ENCODE measurements at places on chromosomes 2 and 18. TPM values are rescaled to one million over a fixed set of nuclear protein-coding genes. Genes with fewer than 3 reads are reported as not detected.

GCG gene
- total RNA-seq: not detected

GRCh38 chr2:20612925-20613916 is 37.7 kb downstream of the HS1BP3 start:
- no peak overlapping the region for H3K4me3 ChIP-seq
- peaks cover 24% of the 10 kb centered on the region for H3K4me1 ChIP-seq
- no peak overlapping the region for H3K27ac ChIP-seq
- H3K36me3 ChIP-seq: no peaks in the 10 kb centered on the region
- DNase-seq: peak; percentile 41
- no peaks in the 10 kb centered on the region for H3K27me3 ChIP-seq

DNA sequence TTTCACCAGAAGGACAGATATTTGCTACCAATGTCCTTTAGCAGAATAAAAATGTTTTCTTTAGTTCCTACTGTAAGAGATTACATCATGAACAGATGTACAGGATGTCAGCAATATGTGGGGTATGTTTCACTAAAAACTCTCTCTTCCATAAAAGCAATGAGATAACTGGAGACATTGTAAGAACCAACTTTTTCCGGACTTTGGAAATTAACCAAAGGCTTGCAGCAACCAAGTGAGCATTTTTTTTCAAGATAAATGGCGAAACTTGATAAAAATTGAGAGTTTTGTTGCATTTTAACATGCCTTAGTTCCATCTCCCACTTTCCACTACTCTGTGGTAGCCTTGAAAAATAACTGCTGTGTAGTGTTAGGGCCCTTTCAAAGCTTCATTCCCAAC is 429.8 kb upstream of the CDH2 start:
- H3K4me3 ChIP-seq: no peak overlapping the region
- DNase-seq: no peak
- H3K27ac ChIP-seq: no peak overlapping the region

DNA sequence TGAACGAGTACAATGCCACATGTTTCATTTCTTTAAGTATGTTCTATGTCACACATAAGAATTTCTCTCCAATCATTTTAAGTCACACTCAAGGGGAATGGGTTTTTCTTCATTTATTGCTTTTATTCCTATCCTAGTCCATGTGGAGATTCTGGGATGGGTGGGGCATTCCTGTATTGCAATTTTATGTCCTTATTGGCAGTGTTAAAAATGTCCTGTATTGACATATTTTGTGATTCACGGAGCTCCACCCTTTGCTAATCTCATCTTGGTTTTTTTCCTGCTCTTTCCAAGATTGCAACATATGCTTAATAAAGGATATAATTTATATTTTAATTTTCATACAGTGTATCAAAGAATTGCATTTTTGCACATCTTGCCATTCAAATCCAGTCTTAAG is 3.4 kb upstream of the TNFAIP6 start:
- H3K27ac ChIP-seq: no peak overlapping the region
- H3K4me3 ChIP-seq: no peak overlapping the region
- no peaks in the 10 kb centered on the region for H3K27me3 ChIP-seq

DNA sequence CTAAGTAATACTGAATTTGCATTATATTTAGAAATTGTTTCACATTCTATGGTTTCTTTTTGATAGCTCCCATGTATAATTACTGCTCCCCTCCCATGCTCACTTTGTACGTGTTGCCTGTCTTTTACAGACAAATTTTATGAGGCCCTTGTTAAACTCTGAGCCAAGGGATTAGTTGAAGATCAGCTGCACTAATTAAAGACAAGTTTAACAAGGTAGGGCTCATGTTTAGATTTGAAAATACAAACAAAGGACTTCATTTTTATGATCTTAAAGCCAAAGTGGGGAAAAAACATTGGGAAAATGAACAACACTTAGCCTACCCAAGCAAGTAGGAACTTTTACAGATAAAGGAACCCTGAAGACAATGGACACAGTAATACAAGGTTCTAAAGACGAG is 46.2 kb downstream of the ARHGAP28 start:
- no peak overlapping the region for H3K27ac ChIP-seq
- H3K27me3 ChIP-seq: no peaks in the 10 kb centered on the region
- peaks cover 11% of the 10 kb centered on the region for H3K36me3 ChIP-seq
- H3K4me1 ChIP-seq: no peaks in the 10 kb centered on the region

GRCh38 chr2:46294176-46294836 is 2.9 kb upstream of the EPAS1 start:
- no peaks in the 10 kb centered on the region for H3K36me3 ChIP-seq
- peaks cover 78% of the 10 kb centered on the region for H3K27me3 ChIP-seq
- H3K27ac ChIP-seq: no peak overlapping the region
- H3K4me3 ChIP-seq: no peak overlapping the region
- peak; percentile 81 for DNase-seq
- no peaks in the 10 kb centered on the region for H3K4me1 ChIP-seq

PRKAG3 gene
- not detected for total RNA-seq

DNA sequence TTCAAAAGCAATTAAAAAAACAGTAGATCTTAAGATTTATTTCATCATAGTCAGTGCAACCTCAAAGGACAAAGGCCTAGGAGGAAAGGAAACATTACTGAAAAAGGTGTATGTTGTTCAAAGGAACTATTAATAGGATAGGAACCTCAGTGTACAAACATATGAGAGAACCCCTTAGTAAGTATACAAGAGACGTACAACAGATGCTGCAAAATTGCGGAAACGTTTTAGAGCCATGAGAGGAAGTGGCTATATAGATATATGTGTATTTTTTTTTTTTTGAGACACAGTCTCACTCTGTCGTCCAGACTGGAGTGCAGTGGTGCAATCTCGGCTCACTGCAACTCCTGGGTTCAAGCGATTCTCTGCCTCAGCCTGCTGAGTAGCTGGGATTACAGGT is 22.2 kb downstream of the PIK3C3 start:
- DNase-seq: no peak
- H3K27me3 ChIP-seq: no peaks in the 10 kb centered on the region
- H3K4me1 ChIP-seq: no peaks in the 10 kb centered on the region

GRCh38 chr2:239116456-239117246 is 268.8 kb downstream of the TWIST2 start:
- H3K4me1 ChIP-seq: peaks cover 3% of the 10 kb centered on the region
- no peak for DNase-seq
- H3K27ac ChIP-seq: no peak overlapping the region
- H3K36me3 ChIP-seq: no peaks in the 10 kb centered on the region
- H3K27me3 ChIP-seq: no peaks in the 10 kb centered on the region

DNA sequence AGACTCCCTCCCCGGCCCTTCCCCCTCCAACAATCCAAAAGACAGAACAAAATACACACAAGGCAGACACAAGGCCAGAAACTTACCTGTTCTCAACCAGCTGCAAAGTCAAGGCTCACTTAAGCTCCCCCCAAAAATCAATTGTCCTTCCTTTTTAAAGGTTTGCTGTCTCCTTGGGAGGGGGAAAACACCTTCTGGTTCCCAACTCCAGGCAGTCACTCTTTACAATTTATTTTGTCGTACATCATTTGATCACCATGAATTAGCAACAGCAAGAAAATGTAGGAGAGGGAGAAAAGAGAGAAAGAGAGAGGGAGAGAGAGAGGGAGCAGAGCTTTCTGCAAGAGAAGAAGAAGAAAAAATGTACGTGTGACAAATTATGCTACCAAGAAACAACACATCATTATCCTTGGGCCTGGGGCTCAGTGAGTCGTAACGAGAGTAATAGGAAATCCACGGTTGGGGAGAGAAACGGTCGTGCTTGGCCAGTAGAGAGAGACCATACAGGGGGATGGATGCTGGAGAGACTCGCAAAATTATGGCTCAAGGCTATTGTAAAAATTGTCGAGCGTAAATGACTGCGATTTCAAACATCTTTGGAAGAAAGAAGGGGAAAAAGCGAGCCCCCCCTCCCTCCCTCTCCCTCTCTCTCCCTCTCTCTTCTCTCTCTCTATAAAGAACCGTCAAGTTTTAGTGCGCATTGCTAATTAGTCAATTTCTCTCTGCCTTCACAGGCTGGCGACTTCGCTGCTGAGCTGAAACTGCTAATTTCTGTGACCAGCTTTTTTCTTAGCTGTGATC is at the start of gene KLHL14:
TSS of gene KLHL14 (minus strand) at position 443 of the 801 bp plus-strand sequence. CDS start 2,432 bp downstream, outside the sequence.
- peak within 1 kb of the TSS; percentile 82 for H3K4me3 ChIP-seq
- peak; percentile 55 for DNase-seq
- H3K27me3 ChIP-seq: peaks cover 67% of the 10 kb centered on the region
- no peaks in the 10 kb centered on the region for H3K4me1 ChIP-seq
- H3K27ac ChIP-seq: peak within 1 kb of the TSS; percentile 32
- H3K36me3 ChIP-seq: no peaks in the 10 kb centered on the region

DNA sequence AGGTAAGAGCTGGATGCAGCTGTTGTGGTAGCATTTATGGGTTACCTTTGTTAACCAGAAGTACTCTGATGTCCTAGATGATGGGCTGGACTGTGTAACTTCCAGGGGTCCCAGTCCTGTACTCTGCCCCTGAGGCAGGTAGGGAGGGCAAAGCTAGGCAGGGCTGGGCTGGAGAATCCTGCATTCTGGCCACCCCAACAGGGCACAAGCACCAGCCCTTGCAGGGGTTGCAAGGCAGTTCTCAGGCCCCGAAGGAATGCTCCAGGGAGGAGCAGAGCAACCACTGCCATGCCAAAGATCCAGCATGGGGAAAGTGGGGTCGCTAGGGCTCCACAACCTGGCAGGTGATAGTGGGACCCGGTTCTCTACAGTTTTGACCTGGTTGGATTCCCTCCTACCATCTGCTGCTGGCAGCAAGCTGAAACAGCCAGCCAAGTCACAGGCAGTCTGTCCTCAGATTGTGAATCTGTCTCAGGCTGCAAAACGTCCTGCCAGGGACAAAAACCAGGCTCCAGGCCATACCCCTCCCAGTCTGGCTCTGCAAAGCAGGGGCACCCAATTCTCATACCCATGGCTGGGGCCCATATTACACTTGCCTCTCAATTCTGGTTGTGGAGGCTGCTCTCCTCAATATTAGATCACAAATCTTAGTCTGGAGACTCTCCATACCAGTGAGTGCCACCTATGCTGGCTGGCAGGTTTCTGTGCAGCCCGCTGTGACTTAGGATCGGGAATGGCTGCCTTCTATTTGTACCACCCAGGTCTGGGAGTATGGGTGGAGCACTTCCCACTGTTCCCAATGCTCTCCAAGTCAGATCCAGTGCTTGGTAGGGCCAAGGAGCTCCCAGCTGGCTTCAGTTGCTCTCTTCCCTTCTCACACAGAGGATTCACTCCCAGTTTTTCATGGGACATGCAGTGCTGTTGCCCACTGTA is 61.1 kb downstream of the SMCHD1 start:
- peaks cover 85% of the 10 kb centered on the region for H3K36me3 ChIP-seq
- no peaks in the 10 kb centered on the region for H3K4me1 ChIP-seq
- H3K27ac ChIP-seq: no peak overlapping the region
- H3K27me3 ChIP-seq: no peaks in the 10 kb centered on the region
- no peak overlapping the region for H3K4me3 ChIP-seq

DNA sequence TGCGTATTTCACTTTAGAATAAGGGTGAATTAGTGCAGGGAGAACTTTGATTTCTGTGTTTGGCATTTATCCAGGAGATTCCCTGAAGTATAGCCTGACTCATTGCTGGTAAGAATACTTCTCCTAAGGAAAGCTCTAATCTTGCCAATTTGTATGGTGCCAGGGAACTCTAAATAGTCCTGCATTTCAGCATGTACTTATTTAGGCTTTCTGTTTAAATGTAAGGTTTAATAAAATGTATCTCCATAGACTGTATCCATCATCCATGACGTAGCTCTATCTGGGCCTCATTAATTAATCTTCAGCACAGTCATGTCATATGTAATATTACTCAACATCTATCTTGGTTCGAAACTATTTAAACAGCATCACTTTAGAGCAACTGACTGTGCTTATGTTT is 127.7 kb downstream of the DOK6 start:
- no peaks in the 10 kb centered on the region for H3K4me1 ChIP-seq
- no peak for DNase-seq
- no peaks in the 10 kb centered on the region for H3K36me3 ChIP-seq
- no peaks in the 10 kb centered on the region for H3K27me3 ChIP-seq
- H3K4me3 ChIP-seq: no peak overlapping the region
- no peak overlapping the region for H3K27ac ChIP-seq

GRCh38 chr18:43571078-43571689 is 293.9 kb upstream of the SYT4 start:
- H3K27ac ChIP-seq: no peak overlapping the region
- peaks cover 6% of the 10 kb centered on the region for H3K4me1 ChIP-seq
- no peak overlapping the region for H3K4me3 ChIP-seq
- peak; percentile 61 for DNase-seq

GRCh38 chr2:15561574-15562344 is 625 bp upstream of the NBAS start:
- peak overlapping the region; percentile 93 for H3K4me3 ChIP-seq
- no peaks in the 10 kb centered on the region for H3K36me3 ChIP-seq
- peak overlapping the region; percentile 96 for H3K27ac ChIP-seq
- no peak for DNase-seq
